Muscle of leg (tissue), 16 donors: ENCODE measurements at places on chromosomes 7 and 10. TPM values are rescaled to one million over a fixed set of nuclear protein-coding genes. Genes with fewer than 3 reads are reported as not detected.
A peak's percentile ranks its signal among the peaks of the same experiment; 100 is the strongest.

- DNase-seq, result no peak
These were observed 63.3 kb downstream of the AKR1B1 start for GRCh38 chr7:134395604-134396003.

KAZALD1 gene
- 29.3 TPM for polyA plus RNA-seq

CDC14C gene
- not detected for polyA plus RNA-seq

DNA sequence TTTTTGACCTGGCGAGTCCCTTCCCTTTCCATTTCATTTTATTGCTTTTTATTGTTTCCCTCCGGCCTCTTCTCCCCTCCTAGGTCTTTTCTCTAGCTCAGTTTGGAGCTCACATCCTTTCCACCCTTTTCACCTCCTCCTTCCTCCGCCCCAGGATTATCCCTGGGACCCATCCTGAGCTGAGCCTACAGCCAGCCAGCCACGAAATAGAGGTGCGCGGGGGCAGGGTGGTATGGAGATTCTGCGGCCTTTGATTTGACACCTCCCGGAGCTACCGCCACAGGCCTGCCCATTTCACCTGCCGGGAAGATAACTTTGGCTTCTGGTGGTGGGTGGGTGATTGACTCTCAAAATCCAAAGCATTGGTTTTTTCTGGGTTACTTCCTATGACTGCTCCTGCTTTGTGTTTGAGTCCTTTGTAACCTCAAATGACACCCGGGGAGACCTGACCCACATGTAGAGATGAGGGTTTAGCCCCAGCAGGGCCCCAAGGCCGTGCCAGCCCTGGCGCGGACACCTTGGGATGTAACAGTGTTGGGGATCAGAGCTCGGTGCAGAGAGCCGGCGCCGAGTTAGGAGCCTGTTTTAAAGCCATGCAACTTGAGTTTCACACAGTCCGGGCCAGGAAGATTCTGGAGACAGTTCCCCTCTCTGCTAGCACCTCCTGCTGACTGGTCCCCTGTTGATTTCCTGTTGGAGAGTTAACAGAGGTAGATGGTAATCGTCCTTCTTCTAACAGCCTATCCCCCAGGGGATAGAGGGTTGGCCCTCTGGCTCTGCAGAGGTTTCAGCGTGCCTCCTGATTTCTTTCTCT is 1.5 kb downstream of the DUSP5 start:
- DNase-seq, result peak; percentile 49

GRCh38 chr10:69418052-69418752 is 1.5 kb upstream of the TACR2 start:
- DNase-seq, result no peak

DNA sequence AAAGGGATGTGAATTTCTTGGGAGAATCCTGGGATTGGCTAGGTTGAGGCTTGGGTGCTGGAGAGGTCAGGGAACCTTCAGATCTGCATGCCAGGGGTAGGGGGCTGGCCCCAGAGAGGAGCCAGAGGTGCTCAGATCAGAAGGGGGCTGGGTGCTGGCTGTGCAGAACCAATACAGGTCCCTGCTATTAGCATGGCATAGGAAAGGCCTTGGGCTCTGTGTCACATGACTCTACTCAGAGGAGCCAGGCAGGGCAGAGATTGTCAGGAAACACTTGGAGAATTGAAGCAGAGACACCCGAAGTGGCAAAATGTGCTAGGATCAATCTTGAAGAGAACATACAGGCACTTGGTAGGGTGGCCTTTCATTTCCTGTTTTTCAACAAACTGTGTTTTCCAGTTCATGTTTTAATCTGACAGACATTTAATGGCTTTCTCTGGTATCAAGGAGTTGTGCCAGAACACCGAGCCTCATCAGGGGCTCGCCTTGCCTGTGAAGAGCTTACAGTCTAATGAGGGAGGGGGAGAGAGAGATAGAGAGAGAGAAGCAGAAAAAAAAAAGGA is 498.9 kb downstream of the RPS24 start:
- no peak for DNase-seq

FGFBP3 gene
- polyA plus RNA-seq, result 2.6 TPM

BLOC1S2 gene
- 24.6 TPM for polyA plus RNA-seq

SPDYE6 gene
- polyA plus RNA-seq, result 4.9 TPM

NFKB2 gene
- 20.4 TPM for polyA plus RNA-seq

- DNase-seq, result peak; percentile 28
These were observed 648.2 kb downstream of the SDK1 start for GRCh38 chr7:3949242-3949640.

GRCh38 chr10:126022841-126023240 is 126.5 kb downstream of the FANK1 start:
- DNase-seq, result no peak

- peak; percentile 89 for DNase-seq
These were observed 116.4 kb upstream of the NOBOX start for GRCh38 chr7:144519925-144520324.

NPFFR1 gene
- 0.05 TPM for polyA plus RNA-seq

DNA sequence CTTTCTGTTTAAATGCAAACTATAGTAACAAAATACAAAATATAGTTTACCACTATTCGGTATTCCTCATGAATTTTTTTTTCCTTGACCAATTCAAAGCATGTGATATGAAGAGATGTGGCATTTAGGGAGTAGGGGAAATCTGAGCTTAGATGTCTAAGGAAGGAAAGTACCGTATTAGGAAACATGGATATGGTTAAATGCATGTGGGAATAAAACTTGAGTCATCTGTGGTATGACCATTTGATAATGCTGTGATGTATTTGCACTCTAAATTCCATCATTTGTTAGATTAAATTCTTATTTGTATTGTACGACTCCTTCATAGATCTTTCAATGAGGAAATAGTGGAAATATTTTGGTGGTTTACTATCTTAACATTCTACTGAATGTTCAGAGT is 19.7 kb downstream of the AHR start:
- DNase-seq, result no peak

AFAP1L2 gene
- polyA plus RNA-seq, result 33.1 TPM

DNA sequence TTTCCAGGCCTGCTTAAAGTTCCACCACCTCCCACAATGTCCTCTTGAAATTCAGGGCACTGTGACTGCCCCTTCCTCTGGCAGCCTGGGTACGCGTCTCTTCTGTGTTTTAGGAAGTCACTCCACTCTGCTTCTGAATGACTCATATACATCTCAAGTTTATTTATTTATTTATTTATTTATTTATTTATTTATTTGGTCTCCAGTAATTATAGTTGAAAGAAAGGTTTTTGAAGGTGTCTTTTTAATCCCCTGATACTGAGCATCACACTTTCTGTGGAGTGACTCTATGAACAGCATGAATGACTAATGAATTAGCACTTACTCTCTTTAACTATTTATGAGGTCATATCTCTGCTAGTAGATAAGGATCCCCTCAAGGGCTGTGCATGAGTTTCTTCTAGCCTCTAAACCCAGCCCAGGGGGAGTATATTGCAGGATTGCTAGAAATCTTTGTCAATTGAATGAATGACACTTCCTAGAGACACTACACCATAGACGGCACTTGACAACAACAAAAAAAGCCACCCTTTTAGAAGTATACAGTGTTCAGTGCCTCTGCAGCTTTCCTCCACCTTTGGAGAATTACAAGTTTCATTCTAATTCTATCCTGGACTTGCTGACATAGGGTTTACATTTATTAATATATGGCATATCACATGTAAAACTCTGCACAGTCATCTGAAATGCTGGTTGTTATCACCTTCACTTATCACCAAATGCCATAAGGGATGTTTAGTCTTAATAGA is 2.1 kb downstream of the MACC1 start:
- no peak for DNase-seq

- DNase-seq, result no peak
These were observed 51.9 kb downstream of the BTAF1 start for GRCh38 chr10:91975438-91975837.

DNA sequence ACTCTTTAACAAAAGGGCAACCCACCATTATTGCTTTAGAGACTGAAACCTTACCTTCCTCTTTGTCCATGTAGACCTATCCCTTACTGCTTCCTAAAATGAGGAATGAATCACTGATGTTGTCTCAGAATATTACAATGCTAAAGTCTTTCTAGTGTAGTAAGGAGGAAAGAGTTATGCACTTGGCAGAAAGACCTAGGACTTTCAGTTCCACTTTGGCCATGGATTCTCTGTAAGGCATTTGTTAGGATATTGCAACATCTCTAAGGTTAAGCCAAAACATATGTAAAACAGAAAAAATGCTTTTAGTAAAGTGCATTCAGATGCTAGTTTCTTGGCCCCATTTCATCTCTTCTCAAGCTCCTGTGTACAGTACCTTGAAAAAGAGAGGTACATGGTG is 230.9 kb downstream of the PARD3 start:
- DNase-seq, result peak; percentile 96

MRLN gene
- 196 TPM for polyA plus RNA-seq

GRCh38 chr7:148975896-148976295 is 52.4 kb downstream of the PDIA4 start:
- DNase-seq, result no peak

GRCh38 chr7:134069187-134069586 is 58.0 kb upstream of the LRGUK start:
- DNase-seq, result no peak

CYP2C19 gene
- polyA plus RNA-seq, result not detected

- no peak for DNase-seq
These were observed 131.5 kb upstream of the ZNF722 start for GRCh38 chr7:63867127-63867526.

HECW1 gene
- 0.99 TPM for polyA plus RNA-seq

GNAT3 gene
- polyA plus RNA-seq, result 0.15 TPM

MYO1G gene
- 1.2 TPM for polyA plus RNA-seq

ZNF488 gene
- polyA plus RNA-seq, result 3.4 TPM

DNA sequence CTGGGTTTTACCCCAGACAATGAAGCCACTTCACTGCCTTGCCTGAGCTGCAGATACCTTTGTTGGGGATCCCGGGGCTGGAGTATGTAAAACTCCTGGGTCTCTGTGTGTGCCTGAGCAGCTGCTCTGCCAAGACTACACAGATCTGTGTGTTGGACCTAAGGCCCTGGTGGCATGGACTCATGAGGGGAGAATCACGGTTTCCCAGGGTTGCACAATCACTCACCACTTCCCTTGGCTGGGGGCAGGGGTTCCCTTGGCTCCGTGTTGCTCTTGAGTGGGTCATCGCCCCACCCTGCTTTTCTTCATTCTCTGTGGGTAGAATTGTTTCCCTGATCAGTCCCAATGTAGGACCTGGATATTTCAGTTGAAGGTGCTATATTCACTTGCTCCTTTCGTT is 13.9 kb upstream of the TBATA start:
- DNase-seq, result no peak

DNA sequence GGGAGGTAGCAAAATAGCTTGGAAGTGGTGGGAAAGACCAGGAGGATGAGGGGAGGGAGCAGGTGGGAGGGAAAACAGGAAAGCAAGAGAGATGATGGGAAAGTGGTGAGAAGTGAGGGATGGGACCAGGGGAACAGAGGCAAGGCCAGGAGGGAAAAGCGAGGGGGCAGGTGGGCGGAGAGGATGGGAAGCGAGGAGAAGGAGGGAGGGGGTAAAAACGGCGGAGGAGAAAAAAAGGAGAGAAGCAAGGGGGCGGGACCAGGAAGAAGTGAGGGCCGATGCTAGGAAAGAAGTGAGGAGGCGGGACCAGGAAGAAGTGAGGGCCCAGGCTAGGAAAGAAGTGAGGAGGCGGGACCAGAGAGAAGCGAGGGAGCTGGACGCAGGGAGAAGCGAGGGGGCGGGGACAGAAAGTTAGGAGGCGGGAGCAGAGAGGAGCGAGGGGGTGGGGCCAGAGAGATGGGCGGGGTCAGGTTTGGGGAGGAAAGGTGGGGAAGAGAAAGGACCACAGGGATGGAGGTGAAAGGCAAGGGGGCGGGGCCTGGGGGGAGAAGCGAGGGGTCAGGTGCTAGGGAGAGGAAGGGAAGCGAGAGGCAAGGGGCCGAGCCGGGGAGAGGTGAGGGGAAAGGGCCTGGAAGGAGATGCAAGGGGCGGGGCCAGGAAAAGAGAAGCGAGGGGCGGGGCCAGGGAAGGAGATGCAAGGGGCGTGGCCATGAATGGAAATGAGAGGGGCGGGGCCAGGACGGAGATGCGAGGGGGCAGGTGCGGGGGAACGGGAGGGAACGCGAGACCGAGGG is 984 bp downstream of the SMURF1 start:
- DNase-seq, result peak; percentile 95

- no peak for DNase-seq
These were observed 9.6 kb upstream of the JAZF1 start for GRCh38 chr7:28190077-28190710.

- DNase-seq, result peak; percentile 59
These were observed 109.6 kb downstream of the MACC1 start for GRCh38 chr7:20107582-20107981.

DYNC1I1 gene
- 1.1 TPM for polyA plus RNA-seq

DNA sequence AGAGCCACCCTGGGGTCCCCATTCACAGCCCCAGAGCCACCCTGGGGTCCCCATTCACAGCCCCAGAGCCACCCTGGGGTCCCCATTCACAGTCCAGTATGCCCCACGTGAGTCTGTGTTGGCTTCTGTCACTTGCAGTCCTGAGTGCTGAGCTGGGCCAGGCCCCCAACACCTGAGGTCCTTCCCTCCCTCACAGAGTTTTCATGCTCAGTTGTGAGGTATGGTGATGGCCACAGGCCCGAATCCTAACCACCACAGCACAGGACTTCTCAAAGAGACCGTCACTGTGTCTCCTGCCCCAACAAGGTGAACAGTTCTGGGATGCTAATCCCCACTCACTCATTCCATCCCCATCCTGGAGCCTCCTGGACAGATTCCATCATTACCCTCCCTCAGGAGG is 239.2 kb downstream of the PTPRN2 start:
- no peak for DNase-seq

GRCh38 chr10:85026878-85027467 is 698.6 kb downstream of the CCSER2 start:
- DNase-seq, result no peak

DNA sequence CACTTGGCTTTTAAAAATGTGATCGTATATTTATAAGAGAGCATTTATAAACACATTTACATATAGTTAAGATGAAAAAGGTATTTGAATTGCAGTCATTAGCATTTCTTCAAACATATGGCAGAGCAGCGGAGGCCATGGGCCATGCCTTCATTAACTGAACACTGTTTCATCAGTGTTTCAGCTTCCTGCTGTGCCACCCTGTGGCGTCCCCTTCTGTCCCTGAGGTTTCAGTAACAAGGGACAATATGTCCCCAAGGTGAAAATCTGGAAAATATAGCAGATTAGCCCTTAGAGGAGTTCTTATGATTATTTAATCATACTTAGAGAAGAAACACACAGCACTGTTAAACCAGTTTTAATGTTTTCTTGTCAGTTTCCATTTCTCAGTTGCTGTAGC is 577.8 kb downstream of the ETV1 start:
- no peak for DNase-seq

CHAT gene
- not detected for polyA plus RNA-seq

A1CF gene
- 0.11 TPM for polyA plus RNA-seq

DNA sequence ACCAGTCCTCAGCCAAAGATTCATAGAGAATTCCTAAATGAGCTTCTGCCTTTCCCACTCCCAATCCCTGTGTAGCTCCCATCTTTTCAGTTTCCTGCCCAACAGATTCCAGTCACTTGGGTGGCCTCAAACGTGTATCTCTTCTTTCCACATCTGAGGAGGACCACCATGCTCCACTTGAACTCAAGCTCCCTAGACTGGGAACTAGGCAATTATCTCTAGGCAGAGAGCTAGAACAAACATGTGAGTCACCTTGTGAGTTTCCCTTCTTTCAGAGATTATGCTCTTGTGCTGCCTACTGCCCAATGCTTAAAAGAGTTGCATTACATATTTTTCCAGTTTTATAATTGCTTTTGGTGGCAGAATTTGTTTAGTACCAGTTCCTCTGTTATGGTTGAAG is 178.0 kb downstream of the MDFIC start:
- no peak for DNase-seq
